ENCODE measurements at places on chromosomes 4 and X.
A peak's percentile ranks its signal among the peaks of the same experiment; 100 is the strongest.

DNA sequence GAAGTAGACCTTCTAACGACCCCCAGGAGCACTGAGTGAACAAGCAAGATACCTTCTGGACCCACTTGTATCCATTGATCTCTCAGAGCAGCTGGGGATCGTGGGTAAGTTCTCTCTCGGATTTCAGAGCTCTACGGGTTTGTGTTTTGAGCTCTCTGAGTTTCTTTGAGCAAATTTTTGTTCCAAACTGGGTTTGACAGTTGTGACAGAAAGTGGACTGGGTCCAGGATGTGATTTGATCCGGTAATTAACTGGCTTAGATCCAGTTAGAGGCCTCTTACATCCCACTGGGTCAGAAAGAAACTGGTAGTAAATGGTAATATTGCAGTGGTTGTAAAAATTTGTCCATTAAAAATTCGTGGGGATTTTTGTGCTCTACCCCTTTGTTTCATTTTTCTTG lies 459.2 kb downstream of the INPP4B start:
- no peak overlapping the region for H3K4me3 ChIP-seq
- DNase-seq = no peak
- no peaks in the 10 kb centered on the region for H3K4me1 ChIP-seq
- no peak overlapping the region for H3K27ac ChIP-seq
- no peaks in the 10 kb centered on the region for H3K36me3 ChIP-seq
- H3K27me3 ChIP-seq = no peaks in the 10 kb centered on the region

DNA sequence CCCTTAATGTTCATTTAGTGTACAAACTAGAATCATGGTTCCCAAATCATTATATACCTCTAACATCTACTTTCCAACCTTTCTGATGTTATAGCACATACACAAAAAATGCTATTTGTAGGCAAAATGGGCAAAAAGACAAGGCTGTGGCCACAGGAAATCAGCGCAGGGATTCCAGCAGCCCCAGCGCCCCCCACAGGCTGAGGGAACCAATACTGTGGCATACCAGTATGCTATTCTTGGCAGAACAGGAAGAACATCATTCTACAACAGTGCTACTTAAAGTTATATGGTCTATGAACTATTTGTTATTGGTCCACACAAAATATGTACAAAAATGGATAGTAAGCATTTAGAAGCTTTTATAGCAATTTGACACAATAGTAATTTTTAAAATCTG lies 25.3 kb downstream of the STEEP1 start:
- H3K27me3 ChIP-seq = no peaks in the 10 kb centered on the region
- H3K4me1 ChIP-seq = no peaks in the 10 kb centered on the region
- DNase-seq = no peak
- no peak overlapping the region for H3K4me3 ChIP-seq
- H3K36me3 ChIP-seq = no peaks in the 10 kb centered on the region

DNA sequence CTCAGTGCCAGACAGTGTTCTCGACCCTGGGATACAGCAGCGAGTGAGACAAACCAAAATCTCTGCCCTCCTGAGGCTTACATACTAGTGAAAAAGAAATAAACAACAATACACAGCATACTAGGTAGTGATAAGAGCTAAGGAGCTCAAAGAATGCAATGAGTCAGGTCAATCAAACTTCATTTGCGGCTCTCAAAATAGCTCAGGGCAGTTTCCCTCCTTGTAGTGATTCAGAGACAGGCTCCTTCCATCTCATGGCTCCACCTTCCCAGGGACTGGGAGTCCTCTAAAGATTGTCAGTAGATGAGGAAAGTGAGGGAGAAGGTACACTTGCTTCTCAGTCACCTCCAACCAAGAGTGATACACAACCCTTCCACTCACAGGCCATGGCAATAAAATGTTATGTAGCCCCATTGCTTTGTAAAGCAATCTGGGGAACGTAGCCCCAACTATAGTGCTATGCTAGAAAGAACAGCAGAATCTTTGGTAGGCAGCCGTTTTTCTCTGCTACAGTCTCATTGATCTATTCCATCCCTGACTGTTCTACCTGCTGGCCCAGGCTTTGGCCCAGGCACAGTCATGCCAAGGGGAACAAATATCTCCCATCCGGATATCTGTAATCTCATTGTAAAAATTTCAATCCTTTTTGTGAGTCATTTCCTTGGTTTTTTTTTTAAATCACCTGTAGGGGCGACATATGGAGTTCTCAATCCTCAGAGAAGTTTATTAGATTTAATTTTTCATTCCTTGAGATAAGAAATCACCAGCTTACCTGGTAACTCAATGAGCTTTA lies 183.1 kb upstream of the S100G start:
- H3K27me3 ChIP-seq = no peaks in the 10 kb centered on the region
- no peak for DNase-seq
- no peaks in the 10 kb centered on the region for H3K4me1 ChIP-seq

GRCh38 chr4:159400558-159401225 lies 297.8 kb downstream of the RAPGEF2 start:
- H3K36me3 ChIP-seq = no peaks in the 10 kb centered on the region
- H3K27me3 ChIP-seq = no peaks in the 10 kb centered on the region
- no peak for DNase-seq
- no peaks in the 10 kb centered on the region for H3K4me1 ChIP-seq
- no peak overlapping the region for H3K27ac ChIP-seq

- H3K4me3 ChIP-seq = no peak overlapping the region
- H3K36me3 ChIP-seq = no peaks in the 10 kb centered on the region
- DNase-seq = no peak
- no peak overlapping the region for H3K27ac ChIP-seq
- H3K4me1 ChIP-seq = no peaks in the 10 kb centered on the region
Observed at GRCh38 chr4:61740886-61741285, 540.8 kb downstream of the ADGRL3 start.

DNA sequence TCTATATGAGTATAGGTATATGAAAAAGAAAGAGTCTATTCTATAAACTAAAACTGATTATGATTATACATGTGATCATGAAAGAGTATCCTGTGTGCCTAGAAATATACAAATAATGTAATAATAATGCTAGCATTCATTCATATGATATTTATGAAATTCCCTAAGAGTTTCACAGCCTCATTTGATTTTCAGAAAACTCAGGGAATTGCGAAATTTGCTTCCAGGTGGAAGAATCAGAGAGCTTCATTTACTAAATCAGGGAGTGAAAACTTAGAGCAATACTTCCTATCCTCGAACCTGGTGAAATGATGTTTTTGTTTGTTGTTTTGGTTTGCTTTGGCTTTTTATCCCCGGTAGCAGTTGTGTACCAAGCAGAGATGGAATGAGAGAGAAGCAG lies 1105.7 kb upstream of the SLIT2 start:
- DNase-seq = no peak
- no peaks in the 10 kb centered on the region for H3K27me3 ChIP-seq
- no peaks in the 10 kb centered on the region for H3K4me1 ChIP-seq
- no peak overlapping the region for H3K27ac ChIP-seq
- no peaks in the 10 kb centered on the region for H3K36me3 ChIP-seq

DNA sequence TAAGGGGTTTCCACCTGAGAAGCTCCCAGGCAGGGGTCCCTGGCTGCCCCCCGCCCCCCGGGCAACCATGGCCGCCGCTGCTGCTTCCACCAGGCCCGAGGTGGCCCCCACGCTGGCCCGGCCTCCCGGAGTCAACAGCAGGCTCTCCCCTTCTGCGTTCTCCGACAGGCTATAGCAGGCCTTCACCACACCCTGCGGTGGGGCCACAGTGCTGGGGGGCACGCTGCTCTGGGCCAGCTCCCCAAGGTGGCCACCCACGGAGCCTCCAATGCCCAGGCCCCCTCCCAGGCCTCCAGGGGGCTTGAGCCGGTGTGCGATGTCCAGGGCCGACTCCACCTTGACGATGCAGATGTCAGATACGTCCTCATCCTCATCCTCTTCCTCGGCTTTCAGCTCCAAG lies 72.5 kb downstream of the UBE2K start:
- no peaks in the 10 kb centered on the region for H3K4me1 ChIP-seq
- H3K4me3 ChIP-seq = no peak overlapping the region
- H3K27me3 ChIP-seq = no peaks in the 10 kb centered on the region
- no peak for DNase-seq
- H3K27ac ChIP-seq = no peak overlapping the region

GRCh38 chr4:22910200-22910599 lies 217.5 kb downstream of the GBA3 start:
- no peaks in the 10 kb centered on the region for H3K36me3 ChIP-seq
- DNase-seq = no peak
- H3K4me1 ChIP-seq = no peaks in the 10 kb centered on the region
- H3K27ac ChIP-seq = no peak overlapping the region
- no peaks in the 10 kb centered on the region for H3K27me3 ChIP-seq

GRCh38 chrX:43682726-43683125 lies 26.6 kb downstream of the MAOA start:
- H3K36me3 ChIP-seq = no peaks in the 10 kb centered on the region
- no peaks in the 10 kb centered on the region for H3K27me3 ChIP-seq
- H3K27ac ChIP-seq = no peak overlapping the region
- no peaks in the 10 kb centered on the region for H3K4me1 ChIP-seq

- no peak for DNase-seq
- no peak overlapping the region for H3K4me3 ChIP-seq
- no peaks in the 10 kb centered on the region for H3K36me3 ChIP-seq
- peak overlapping the region; percentile 1 for H3K27ac ChIP-seq
- no peaks in the 10 kb centered on the region for H3K4me1 ChIP-seq
Observed at GRCh38 chr4:143352720-143353119, 16.0 kb downstream of the GAB1 start.

GRCh38 chr4:5890063-5890727 lies 2.7 kb downstream of the CRMP1 start:
- no peak for DNase-seq
- H3K27me3 ChIP-seq = peaks cover 41% of the 10 kb centered on the region
- H3K36me3 ChIP-seq = no peaks in the 10 kb centered on the region
- no peak overlapping the region for H3K4me3 ChIP-seq

- no peak overlapping the region for H3K4me3 ChIP-seq
- DNase-seq = no peak
- H3K27me3 ChIP-seq = no peaks in the 10 kb centered on the region
Observed at GRCh38 chrX:29478336-29479069, 736.9 kb upstream of the MAGEB2 start.

- no peak overlapping the region for H3K4me3 ChIP-seq
- no peaks in the 10 kb centered on the region for H3K27me3 ChIP-seq
- no peaks in the 10 kb centered on the region for H3K36me3 ChIP-seq
- no peak overlapping the region for H3K27ac ChIP-seq
Observed at GRCh38 chrX:56987741-56988140, 7.6 kb downstream of the SPIN3 start.

DNA sequence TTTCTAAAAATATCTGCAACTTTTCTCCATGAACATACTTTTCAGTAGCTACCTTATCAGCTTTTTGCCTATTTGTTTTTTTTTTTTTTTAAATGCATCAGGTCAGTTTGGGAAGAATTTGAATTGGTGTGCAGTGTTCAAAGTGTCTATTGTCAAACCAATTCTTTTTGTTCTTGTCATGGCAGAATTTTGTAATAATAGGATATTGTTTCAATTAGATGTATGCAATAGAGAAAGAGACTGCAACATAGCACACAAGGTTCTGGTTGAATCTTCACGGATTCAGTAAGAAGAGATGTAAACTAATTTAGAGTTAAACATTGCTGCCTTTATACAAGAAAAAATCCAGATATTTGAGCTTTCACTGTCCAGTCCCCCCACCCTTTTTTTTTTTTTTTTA lies 277.1 kb downstream of the GRID2 start:
- H3K27me3 ChIP-seq = no peaks in the 10 kb centered on the region
- no peak for DNase-seq
- no peak overlapping the region for H3K27ac ChIP-seq

GRCh38 chr4:7377223-7377865 lies 57.4 kb downstream of the PSAPL1 start:
- H3K4me3 ChIP-seq = no peak overlapping the region
- no peaks in the 10 kb centered on the region for H3K27me3 ChIP-seq
- no peaks in the 10 kb centered on the region for H3K36me3 ChIP-seq
- H3K27ac ChIP-seq = no peak overlapping the region

- DNase-seq = no peak
- no peaks in the 10 kb centered on the region for H3K4me1 ChIP-seq
- H3K36me3 ChIP-seq = no peaks in the 10 kb centered on the region
- no peak overlapping the region for H3K27ac ChIP-seq
Observed at GRCh38 chr4:51930557-51930956, 87.6 kb downstream of the DCUN1D4 start.

GRCh38 chr4:147940171-147940570 lies 208.3 kb downstream of the ARHGAP10 start:
- no peaks in the 10 kb centered on the region for H3K27me3 ChIP-seq
- no peaks in the 10 kb centered on the region for H3K36me3 ChIP-seq
- no peaks in the 10 kb centered on the region for H3K4me1 ChIP-seq
- H3K4me3 ChIP-seq = no peak overlapping the region
- H3K27ac ChIP-seq = no peak overlapping the region

DNA sequence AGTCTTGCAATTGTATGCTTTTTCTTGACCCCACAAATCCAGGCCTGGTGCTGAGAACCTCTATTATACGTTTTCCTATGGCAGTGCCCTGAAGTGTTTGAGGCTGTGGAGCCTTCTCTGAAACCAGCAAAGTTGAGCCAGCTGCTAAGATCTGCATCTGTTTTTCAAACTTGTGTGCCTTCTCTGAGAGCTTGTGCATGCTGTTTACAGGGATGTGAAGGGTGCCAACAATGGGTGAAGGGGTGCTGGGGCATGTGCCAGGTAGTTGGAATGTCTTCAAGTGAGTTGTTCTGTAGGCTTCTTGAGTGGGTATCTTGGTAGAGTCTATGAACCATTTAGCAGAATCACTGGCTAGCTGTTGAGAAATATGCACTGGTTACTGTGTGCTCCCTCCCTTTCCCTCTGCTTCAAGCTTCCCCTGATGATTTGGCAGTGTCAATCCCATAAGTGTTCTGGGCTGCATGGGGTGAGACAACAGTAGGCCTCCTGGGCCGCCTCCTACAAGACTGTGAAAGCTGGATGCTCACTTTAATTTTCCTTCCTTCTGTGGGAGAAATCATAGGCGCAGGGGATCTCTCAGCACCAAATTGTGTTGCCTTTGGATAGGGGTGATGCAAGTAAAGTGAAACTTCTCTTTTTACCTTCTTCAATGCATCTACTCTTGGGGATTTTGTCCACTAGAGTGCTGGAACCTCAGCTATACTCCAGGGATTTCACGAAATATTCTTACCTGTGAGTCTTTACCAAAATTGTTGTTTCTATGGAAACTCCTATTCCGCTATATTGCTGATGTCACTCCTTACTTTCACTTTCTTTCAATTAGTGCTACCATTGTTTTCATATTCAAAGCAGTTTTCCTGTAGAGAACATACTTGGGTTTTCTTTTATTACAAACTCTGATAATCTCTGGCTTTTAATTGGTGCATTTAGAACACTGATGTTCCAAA lies 30.0 kb downstream of the ITM2A start:
- no peak overlapping the region for H3K27ac ChIP-seq
- H3K4me3 ChIP-seq = no peak overlapping the region
- no peaks in the 10 kb centered on the region for H3K27me3 ChIP-seq
- no peaks in the 10 kb centered on the region for H3K36me3 ChIP-seq

DNA sequence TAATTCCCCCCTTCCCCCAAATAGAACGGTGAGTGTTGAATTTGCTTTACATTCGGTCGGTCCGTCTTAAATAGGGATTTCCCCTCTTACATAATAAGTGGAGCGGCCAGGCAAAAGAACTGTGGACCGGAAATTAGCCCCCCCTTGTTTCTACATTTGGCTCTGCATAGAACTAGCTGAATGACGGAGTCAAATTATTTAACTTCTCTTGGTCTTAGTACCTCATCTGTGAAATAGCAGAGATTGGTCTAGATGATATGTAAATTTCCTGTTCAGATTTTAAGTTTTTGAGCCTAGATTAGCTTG lies 1.3 kb downstream of the SPATA18 start:
- no peak overlapping the region for H3K27ac ChIP-seq
- peak overlapping the region; percentile 48 for H3K4me3 ChIP-seq
- no peaks in the 10 kb centered on the region for H3K36me3 ChIP-seq
- no peaks in the 10 kb centered on the region for H3K27me3 ChIP-seq
- peak; percentile 23 for DNase-seq

- H3K36me3 ChIP-seq = no peaks in the 10 kb centered on the region
- H3K27me3 ChIP-seq = no peaks in the 10 kb centered on the region
- no peak for DNase-seq
- no peaks in the 10 kb centered on the region for H3K4me1 ChIP-seq
- H3K4me3 ChIP-seq = no peak overlapping the region
Observed at GRCh38 chr4:184237612-184238011, 19.9 kb upstream of the ENPP6 start.

Data from prostate gland (tissue), 2 donors.